Smooth muscle cell of the umbilical artery (primary cell): ENCODE measurements at places on chromosomes 1 and 21. TPM values are rescaled to one million over a fixed set of nuclear protein-coding genes. Genes with fewer than 3 reads are reported as not detected.

The GBP5 gene
- total RNA-seq, result not detected in 2 replicates

The ADCY10 gene
- total RNA-seq, result 0.05 and 0.30 TPM in 2 replicates

The CHI3L2 gene
- 0.51 and 0.89 TPM in 2 replicates for total RNA-seq

The OLIG2 gene
- total RNA-seq, result not detected in 2 replicates

The ZBTB8B gene
- total RNA-seq, result under 0.01 TPM in 2 replicates

The FOXD3 gene
- total RNA-seq, result not detected in 2 replicates

The RXFP4 gene
- 0.30 TPM in 1 of 2 replicates, not detected in the other for total RNA-seq

The NPHS2 gene
- not detected in 2 replicates for total RNA-seq

The LRRC7 gene
- 0.46 TPM in 1 of 2 replicates, not detected in the other for total RNA-seq

The TMIGD3 gene
- not detected in 2 replicates for total RNA-seq

The LIPI gene
- total RNA-seq, result not detected in 2 replicates

The CAMK1G gene
- 4.2 and 13.1 TPM in 2 replicates for total RNA-seq

The OR14K1 gene
- not detected in 2 replicates for total RNA-seq

The ID3 gene
- 153 and 300 TPM in 2 replicates for total RNA-seq

The TMEM125 gene
- not detected in 2 replicates for total RNA-seq

The ANKRD34A gene
- total RNA-seq, result under 0.01 and 1.2 TPM in 2 replicates

The DYRK3 gene
- total RNA-seq, result 27.6 and 34.5 TPM in 2 replicates

The ATP6V1G3 gene
- total RNA-seq, result not detected in 2 replicates

The S100A11 gene
- 33.0 and 103 TPM in 2 replicates for total RNA-seq

The AVPR1B gene
- not detected in 2 replicates for total RNA-seq

The TACSTD2 gene
- 0.18 TPM in 1 of 2 replicates, not detected in the other for total RNA-seq

The CFH gene
- total RNA-seq, result 175 and 259 TPM in 2 replicates

The SPRR2B gene
- total RNA-seq, result not detected in 2 replicates

The IFT25 gene
- total RNA-seq, result 14.0 and 14.9 TPM in 2 replicates

The C1orf141 gene
- total RNA-seq, result not detected in 2 replicates

The KCNK1 gene
- total RNA-seq, result 6.8 and 10.8 TPM in 2 replicates

The NFYC gene
- 13.4 and 22.4 TPM in 2 replicates for total RNA-seq

The CNR2 gene
- total RNA-seq, result not detected in 2 replicates
